SW 1271 (cell line): ENCODE measurements at places on chromosomes 12 and 14.

GRCh38 chr14:35355981-35356841 lies 48.3 kb downstream of the NFKBIA start:
- DNase-seq: no peak

DNA sequence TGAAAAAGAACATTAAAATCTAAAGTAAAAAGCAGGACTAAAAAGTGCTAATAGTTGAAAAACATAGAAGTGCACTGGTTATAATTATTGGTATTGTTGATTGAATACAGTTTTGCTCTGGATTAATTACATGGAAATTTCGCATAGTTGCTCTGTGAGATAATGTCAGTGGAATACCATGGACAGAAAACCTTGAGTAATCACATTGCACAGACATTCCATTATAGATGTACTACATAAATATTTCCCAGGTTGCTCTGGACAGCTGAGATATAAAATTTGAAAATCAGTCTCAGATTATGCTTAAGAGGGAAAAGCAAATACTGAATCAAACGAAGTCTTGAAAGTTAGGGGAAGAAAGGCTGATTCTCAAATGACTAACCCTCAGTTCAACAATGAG lies 439.3 kb upstream of the FLRT2 start:
- no peak for DNase-seq

GRCh38 chr12:26379777-26380467 lies 184.5 kb downstream of the SSPN start:
- DNase-seq: no peak

- no peak for DNase-seq
Observed at GRCh38 chr12:103772367-103773108, 68.5 kb downstream of the NT5DC3 start.

GRCh38 chr14:30822080-30822571 lies 52.2 kb upstream of the COCH start:
- DNase-seq: no peak

GRCh38 chr12:46470036-46470627 lies 97.6 kb upstream of the SLC38A2 start:
- DNase-seq: no peak

- DNase-seq: no peak
Observed at GRCh38 chr14:21024585-21025370, at the start of gene NDRG2. TSS of gene NDRG2 (minus strand) at chr14:21025061. CDS start at chr14:21023315, 1,746 bp downstream.

- no peak for DNase-seq
Observed at GRCh38 chr12:24489939-24490338, 459.0 kb downstream of the BCAT1 start.

GRCh38 chr12:11542599-11542998 lies 106.9 kb upstream of the ETV6 start:
- no peak for DNase-seq

DNA sequence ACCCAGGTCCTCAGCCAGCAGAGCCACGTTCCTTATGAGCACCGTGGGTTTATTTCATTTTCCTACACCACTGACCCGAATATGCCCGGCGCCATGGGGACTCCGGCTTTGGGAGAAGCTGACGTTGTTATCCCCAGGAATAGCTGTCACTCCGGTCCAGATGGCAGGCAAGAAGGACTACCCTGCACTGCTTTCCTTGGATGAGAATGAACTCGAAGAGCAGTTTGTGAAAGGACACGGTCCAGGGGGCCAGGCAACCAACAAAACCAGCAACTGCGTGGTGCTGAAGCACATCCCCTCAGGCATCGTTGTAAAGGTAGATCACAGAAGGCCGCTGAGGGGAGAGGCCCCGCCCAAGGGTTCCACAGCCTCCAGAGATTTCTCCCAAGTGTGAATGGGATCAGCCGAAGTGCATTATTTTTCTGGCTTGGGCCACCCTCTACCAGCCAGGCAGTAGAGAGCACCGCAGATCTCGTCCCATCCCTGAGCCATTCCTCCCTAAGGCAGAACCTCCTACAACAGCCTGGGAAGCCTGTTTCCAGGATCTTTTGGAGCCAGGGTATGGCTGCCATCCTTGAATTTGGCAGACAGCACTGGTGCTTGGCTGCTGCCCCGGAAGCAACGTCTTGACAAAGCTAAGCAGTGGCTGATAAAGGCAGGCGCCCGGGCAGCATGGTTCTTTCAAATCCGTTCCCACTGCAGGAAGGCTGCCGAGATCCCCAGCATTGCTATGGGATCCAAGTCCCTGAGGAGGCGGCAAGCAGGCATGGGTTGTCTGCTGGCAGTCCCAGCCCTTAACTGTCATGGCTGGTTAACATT lies 17.8 kb downstream of the CDK2AP1 start:
- no peak for DNase-seq

GRCh38 chr12:33205981-33206380 lies 233.6 kb downstream of the SYT10 start:
- DNase-seq: no peak

GRCh38 chr12:2835691-2836403 lies 1.0 kb upstream of the NRIP2 start:
- DNase-seq: no peak

- no peak for DNase-seq
Observed at GRCh38 chr14:39302124-39302810, 68.6 kb downstream of the MIA2 start.

DNA sequence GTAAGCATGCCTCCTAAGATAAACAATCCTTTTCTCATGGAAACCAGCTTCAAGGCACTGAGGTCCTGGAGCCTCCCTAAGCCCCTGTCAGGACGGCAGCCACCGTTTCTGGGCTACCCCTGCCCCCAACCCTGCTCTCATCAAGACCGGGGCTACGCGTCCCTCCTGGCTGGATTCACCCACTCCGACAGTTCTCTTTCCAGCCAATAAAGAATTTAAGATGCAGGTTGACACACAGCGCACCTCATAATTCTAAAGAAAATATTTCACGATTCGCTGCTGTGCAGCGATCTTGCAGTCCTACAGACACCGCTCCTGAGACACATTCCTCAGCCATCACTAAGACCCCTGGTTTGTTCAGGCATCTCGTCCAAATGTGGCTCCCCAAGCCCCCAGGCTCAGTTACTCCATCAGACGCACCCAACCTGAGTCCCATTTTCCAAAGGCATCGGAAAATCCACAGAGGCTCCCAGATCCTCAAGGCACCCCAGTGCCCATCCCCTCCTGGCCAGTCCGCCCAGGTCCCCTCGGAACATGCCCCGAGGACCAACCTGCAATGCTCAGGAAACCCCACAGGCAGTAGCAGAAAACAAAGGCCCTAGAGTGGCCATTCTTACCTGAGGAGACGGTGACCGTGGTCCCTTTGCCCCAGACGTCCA lies 336.3 kb downstream of the TMEM121 start:
- DNase-seq: no peak

- no peak for DNase-seq
Observed at GRCh38 chr12:68477261-68477772, 133.4 kb upstream of the RAP1B start.

GRCh38 chr12:96156211-96156610 lies 38.0 kb upstream of the ELK3 start:
- no peak for DNase-seq

- no peak for DNase-seq
Observed at GRCh38 chr14:70802379-70802778, 6.9 kb downstream of the MAP3K9 start.

GRCh38 chr12:53712059-53712643 lies 15.1 kb downstream of the CALCOCO1 start:
- no peak for DNase-seq

DNA sequence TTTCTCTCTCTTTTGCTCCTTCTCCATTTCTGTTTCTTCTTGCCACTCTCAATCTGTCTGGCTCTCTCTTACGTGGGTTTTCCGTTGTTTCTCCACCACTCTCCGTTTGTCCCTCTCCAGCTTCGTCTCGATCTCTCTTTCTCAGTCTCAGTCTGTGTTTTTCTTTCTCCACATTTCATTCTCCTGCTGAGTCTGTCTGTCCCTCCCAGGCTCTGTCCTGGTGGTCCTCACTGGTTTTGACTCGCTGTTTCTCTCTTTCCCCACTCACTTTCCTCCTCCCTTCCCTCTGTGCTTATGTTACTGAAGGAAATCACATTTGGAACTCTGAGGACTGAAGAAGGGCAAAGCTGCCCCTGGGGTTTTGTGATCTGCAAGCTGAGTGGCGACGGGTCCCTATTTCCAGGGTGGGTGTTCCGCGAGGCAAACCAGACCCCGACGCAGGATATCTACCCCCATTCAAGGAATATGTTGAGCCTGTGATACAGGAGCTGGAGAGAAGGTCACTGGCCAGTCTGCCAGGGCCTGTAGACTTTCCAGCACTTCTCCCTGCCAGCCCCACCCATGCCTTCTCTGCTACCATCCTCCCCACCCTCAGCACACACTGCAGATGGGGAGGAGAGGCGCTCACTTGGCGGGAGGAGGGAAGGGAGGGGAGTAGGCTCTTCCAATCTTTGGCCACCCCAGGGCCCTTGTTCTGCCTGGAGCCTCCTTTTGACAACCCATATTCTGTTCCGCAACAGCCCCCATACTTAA lies 102.7 kb upstream of the MAP1LC3B2 start:
- no peak for DNase-seq

GRCh38 chr14:71138448-71139293 lies 231.4 kb downstream of the PCNX1 start:
- no peak for DNase-seq

DNA sequence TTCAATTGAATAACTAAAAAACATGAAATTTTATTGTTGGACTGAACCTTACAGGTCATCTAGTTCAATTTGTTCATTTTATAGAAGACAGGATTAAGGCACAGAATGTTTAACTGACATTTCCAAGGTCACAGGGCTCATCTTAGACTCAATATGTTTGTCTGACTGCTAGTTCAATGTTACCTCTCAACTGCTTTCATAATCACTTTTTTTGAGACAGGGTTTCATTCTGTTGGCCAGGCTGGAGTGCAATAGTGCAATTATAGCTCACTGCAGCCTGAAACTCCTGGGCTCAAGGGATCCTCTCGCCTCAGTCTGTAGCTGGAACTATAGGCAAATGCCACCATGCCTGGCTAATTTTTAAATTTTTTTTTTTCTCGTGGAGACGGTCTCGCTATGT lies 24.4 kb upstream of the ITGA5 start:
- DNase-seq: no peak

DNA sequence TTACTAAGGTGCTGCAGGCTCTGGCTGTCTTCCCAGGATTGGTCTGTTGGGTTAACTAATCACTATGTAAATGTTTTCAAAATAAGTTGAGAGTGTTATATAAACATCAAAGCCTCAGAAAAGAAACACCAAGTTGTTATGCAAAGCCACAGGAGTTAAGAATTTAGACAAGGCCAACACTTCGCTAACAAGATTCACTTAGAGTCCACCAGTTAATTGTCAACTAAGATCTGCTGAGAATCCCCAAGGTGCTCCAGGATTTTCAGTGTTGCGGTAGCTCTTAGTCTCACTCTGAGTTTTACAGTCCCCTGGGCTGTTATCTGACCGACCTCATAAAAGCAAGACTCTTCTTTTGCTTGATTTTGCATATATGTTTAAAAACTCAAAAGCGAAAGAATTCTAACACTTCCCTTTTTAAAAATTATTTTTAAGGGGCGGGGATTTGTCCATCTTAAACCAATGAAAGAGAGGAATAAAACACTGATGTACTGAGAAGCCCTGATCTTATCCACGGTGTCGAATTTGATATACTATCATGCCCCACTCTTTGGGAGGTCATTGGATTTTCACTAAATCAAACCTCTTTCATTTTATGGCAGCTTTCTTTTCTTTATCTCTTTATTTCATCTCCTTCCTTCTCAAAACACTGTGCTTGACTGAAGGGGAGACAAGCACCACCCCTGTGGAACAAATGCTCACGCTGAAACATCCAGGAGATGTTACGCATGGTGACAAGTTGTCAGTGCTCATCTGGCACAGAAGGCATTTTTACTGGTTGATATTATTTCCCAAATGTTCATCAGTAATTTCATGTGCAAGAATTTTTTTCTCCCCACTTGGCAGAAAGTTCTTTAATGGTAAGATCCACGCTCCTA lies 7.0 kb downstream of the NIN start:
- no peak for DNase-seq

GRCh38 chr14:92987713-92988510 lies 65.0 kb downstream of the CHGA start:
- DNase-seq: no peak
